ENCODE measurements at places on chromosomes 5 and 9.

- DNase-seq = no peak
Observed at GRCh38 chr9:34647651-34648050, 1.2 kb downstream of the GALT start.

DNA sequence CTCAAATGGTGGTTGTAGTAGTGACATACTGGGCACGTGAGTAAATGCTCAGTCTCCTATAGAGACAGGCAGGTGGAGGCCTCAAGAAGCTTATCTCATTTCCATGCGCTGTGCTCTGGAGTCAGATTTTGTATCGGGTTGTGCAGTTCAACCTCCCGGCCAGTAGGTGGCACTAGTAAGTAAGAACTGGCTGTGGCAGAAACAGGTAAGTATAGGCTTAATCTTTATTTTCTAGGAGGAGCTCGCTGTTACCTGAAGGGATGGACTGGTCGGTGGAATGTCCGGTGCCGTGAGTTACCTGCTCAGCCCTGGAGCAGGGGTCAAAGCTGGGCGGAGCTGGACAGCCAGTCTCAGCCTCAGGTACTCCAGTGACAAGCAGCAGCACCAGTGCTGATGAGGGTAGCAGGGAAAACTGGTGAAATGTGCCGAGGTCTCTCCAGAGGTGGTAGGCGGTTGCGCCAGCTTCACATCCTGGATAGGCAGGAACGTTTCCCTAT, 880.1 kb upstream of the SEMA6A start:
- DNase-seq = peak; percentile 83

DNA sequence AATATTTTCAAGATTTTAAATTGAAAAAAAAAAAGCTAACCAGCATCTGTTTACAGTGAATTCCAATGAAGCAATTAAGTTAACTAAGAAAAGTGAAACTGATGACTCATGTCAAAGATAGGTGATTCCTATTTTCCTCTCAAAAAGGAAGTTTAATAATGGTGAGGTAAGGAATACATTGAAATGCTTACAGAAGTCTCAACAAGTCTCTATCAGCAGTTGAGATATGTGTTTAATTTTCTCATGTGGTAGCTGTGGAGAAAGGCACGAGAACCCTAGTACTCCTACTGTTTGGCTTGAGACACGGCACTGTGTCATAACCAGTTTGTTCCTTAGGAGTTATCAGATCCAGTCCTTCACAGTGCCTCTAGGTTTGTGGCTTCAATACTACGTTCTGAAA, 114.5 kb downstream of the SLC25A46 start:
- peak; percentile 32 for DNase-seq

- no peak for DNase-seq
Observed at GRCh38 chr5:34820593-34820992, 18.4 kb upstream of the TTC23L start.

DNA sequence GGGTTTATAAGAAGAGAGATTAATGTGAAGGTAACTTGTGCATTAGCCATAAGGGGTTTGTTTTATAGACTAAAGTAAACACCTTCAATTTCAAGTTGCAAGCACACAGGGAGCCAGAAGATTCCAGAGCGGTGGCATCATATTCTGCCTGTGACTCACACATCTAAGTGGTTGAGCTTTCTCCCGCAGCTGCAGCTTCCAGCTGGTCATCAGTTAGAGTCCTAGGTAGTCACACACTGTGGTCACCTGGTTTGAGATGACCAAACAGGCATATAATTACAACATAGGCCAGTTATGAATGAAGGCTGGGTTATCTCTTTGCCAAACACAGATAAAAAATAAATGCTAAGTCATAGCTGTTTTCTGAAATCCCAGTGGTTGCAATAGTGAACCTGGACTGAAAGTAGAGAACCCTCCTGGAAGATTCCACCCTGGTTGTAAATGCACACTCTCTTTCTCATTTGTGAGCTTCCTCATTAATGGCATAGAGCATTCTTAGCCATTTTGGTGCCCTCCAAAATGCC, 171.3 kb downstream of the GDNF start:
- DNase-seq = no peak

DNA sequence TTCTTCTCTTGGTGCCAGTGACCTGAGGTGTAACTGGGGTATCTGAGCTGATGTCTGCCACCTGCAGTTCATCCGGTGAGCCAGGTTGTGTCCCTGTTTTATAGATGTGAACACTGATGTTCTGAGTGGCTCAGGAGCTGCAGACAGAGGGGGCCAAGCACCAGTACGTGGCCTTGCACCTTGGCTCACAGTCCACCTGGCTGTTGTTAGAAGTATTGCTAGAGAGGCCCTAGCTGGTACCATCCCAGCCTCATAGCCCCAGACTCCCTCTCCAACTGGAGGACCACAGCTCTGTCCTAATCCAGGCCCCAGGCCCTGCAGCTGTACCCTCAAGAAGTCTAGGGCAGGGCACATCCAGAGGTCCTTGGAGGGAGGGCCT, 16.2 kb downstream of the PHF2 start:
- peak; percentile 55 for DNase-seq

GRCh38 chr5:36070687-36071571, 4.2 kb upstream of the UGT3A2 start:
- no peak for DNase-seq

DNA sequence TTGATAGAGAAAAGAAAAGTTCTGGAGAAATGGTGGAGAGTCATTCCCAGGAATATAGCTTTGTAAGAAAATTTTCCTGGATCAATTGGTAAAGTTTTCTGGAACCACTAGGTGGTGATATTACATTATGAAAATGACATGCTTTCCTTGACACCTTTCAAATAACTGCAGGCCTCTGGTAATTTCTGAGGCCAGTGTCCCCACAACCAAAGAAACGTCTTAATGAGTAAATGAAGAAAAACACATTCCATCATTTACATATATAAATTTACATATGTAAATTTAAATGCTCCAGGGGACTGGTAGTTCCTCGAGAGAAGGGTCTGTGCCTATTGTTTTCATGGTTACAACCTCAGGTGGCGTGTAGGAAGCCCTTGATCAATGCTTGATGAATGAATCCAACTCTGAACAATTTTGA, 17.2 kb upstream of the RGS3 start:
- DNase-seq = peak; percentile 59

GRCh38 chr5:138543730-138544104, 681 bp upstream of the ETF1 start:
- no peak for DNase-seq

DNA sequence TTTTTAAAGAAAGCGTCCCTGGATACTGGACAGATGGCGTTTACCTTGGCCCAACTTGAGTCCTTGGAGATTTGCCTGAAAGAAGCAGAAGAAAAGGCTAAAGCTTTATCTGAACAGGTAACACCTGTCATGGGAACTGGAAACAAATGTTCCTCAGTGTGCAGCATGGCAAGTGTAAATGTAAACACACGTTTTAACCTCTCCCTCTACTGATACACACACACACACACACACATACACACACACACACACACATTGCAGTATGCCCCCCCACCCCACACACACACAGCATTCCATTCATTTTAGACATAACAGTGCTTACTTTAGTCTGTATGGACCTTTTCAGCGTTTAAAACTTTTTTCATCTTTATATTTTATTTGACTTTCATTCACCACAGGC, 51.1 kb downstream of the CCDC192 start:
- DNase-seq = no peak

DNA sequence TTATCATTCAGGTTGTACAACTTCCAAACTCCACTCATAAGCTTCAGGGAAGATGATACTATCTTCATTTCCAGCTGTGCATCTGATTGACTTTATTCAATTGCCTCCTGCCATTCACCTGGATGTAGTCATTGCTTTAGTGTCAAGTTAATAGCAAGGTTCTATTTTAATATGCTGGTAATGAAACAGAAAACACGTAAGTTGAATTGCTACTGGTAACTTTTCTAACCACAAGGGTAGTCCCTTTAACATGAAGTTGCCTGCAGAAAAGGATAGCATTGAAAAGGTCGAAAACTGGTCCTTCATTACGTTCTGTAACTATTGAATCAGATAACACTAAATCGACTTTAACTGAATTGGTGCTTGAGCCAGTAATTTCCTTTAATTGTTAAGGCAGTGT, 459.4 kb upstream of the CDH6 start:
- no peak for DNase-seq

DNA sequence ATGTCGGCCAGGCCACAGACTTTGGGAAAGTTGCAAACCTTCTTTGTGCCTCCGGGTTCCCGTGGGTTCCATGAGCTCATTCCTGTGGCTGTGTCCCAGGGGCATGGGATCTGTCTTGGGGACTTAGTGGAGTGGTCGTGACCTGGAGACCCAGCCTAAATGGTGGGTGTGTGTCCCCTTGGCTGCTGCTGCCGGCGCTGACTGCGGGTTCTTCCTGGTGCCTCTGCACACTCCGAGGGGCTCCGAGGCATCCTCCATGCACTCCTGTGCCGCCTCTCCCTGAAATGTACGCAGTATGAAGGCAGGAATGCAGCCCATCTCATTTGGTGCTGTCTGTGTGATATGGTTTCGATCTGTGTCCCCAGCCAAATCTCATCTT, 21.0 kb upstream of the SLC2A6 start:
- DNase-seq = no peak

- DNase-seq = no peak
Observed at GRCh38 chr9:129868872-129869486, 33.7 kb downstream of the USP20 start.

- DNase-seq = peak; percentile 85
Observed at GRCh38 chr5:60668686-60669304, 31.2 kb downstream of the DEPDC1B start.

DNA sequence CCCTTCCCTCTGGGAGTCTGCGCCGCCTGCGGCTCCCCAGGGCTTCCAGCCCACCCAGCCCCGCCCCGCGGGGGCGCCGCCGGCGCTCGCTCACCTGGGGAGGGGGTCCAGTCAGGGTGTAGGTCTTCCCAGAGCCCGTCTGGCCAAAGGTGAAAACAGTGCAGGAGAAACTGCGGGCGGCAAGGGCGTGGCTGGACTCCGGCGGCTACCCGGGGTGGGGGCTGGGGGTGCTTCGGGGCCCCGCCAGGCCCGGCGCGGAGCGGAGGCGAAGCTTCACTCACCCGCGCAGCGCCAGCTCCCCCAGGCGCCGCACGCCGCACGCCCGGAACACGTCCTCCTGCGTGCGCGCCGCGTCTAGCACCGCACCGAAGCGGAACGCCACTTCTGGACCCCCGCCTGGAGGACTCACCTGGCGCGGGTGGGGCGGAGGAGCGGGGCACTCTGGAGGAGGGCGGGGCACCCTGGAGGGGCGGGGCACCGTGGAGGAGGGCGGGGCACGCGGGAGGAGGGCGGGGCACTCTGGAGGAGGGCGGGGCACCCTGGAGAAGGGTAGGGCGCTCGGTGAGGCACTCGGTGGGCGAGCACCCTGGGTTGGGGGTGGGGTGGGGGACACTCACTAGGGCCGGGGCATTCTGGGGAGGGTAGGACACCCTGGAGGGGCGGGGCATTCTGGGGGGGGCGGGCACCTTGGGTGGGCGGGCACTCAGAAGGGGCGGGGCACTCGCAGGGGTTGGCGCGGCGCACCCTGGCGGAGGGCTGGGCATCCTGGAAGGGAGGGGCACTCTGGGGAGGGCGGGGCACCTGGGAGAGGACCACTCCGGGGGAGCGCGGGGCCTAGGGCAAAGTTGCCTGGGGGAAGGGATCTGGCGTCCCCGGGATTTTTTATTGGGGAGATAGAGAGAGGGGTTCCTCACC, 814 bp downstream of the KIF12 start:
- no peak for DNase-seq

- DNase-seq = no peak
Observed at GRCh38 chr9:100108559-100108958, 9.5 kb downstream of the INVS start.

- DNase-seq = no peak
Observed at GRCh38 chr5:147046281-147046680, 167.7 kb upstream of the PPP2R2B start.

DNA sequence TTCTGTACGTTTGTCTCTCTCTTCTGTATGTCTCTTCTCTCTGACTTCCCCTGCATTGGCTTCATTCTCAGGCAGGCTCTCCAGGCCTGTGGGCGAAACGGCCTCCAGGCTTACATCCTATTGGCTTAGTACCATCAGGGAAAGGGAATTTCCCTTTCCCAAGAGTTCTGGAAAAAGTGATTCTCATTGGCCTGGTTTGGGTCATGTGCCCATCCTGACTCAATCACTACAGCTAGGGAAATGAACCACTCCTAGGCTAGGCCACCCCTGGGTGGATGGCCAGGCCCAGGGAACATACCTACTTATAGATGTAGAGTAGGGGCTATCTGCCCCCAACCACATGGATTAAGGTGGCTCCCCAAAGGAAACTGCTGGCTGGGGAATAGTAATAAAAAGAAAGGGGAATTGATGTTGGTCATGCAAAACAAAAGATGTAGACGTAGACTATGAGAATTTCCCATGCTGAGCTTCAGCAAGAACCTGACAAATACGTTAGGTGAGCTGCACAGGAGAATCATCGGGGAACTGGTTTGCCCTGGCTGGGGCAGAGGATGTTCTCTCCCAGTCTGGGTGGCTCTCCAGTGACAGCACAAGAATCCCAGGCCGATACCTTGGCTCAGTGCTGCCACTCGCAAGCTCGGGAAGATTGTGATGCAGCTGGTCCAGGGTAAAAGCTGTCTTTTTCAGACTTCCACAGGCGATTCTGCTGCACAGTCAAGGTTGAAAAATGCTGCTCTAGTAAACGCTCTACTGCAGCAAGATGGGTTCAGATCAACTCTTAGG, 3.7 kb upstream of the EGR1 start:
- no peak for DNase-seq

DNA sequence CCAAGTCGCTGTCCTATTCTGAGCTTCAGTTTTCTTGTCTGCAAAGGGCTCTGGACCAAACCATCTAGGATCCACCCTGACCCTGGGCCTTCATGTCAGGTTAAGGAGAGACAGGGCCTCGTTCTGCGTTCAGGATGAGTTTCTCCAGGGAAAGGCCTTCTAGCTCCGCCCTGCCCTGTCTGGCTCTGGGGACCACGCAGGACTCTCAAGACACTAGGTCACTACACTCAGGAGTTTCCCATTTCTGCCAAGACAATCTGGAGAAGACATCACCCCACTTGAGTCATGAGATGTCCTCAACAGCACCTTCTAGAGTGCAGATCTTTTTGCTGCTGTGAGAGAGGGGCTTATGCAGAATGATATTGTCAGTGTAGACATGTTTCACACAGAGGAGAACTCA, 53.2 kb upstream of the KCNMB1 start:
- no peak for DNase-seq

DNA sequence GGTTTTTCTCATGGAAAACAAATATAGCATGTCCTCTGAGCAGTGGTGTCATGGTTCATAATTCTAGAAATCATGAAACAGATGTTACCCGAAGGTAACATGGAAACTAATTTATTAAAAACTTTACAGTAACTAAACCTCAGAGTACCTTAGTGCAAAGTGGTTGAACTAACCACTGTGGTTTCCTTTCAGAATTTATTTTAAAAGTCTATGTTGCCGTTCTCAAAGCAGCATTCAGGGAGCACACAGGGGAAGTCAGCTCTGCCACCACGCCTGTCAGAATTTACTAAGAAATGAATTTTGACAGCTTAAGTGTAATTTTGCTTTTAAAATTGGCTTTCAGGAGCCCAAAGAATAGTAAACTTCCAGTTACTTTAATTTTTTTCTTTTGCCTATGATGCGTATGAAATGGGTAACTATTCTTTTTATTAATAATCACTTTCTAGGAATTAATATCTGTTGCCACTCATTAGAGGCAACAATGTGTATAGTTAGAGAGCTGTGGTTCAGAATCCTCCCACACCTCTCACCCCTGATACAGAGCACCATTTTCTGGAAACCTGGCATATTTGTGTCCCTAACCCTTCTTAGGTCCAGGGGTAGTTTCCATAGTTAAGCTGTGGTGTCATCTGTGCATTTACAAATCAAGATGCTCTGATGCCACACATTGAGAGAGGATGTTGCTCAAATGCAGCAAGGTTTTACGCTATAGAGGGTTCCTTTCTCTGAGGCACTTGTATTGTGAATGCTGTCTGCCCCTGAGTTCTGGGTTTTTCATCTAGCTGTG, 202.6 kb downstream of the ZSWIM6 start:
- DNase-seq = no peak

- DNase-seq = no peak
Observed at GRCh38 chr5:95285409-95285755, 488 bp upstream of the MCTP1 start.

Data from Karpas-422 (cell line).